ENCODE measurements at places on chromosomes 1 and 21.

DNA sequence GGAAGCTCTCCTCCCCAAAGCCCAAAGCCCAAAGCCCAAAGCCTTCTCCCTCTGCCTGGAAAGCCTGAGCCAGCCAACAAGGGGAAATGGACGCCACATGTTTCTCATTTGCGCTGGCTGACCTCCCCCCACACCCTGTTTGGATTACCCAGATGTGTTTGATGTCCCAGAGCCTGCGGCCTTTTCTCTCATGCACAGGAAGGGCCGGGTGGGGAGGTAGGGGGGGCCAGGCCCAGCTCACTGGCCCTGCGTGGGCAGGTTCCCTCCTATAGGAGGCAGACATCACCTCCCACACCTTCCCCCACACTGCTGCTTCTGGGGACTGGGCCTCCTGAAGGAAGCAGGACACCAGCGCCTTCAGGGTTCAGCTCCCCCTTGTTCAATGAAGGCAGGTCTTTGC is 116.3 kb downstream of the NAV1 start:
- DNase-seq = no peak

GRCh38 chr1:20431176-20431460 is 54.9 kb downstream of the CAMK2N1 start:
- DNase-seq = no peak

- DNase-seq = no peak
Measured at GRCh38 chr1:215992620-215993019, 425.5 kb downstream of the KCTD3 start.

GRCh38 chr1:174726167-174726879 is 273.4 kb upstream of the CACYBP start:
- DNase-seq = no peak

DNA sequence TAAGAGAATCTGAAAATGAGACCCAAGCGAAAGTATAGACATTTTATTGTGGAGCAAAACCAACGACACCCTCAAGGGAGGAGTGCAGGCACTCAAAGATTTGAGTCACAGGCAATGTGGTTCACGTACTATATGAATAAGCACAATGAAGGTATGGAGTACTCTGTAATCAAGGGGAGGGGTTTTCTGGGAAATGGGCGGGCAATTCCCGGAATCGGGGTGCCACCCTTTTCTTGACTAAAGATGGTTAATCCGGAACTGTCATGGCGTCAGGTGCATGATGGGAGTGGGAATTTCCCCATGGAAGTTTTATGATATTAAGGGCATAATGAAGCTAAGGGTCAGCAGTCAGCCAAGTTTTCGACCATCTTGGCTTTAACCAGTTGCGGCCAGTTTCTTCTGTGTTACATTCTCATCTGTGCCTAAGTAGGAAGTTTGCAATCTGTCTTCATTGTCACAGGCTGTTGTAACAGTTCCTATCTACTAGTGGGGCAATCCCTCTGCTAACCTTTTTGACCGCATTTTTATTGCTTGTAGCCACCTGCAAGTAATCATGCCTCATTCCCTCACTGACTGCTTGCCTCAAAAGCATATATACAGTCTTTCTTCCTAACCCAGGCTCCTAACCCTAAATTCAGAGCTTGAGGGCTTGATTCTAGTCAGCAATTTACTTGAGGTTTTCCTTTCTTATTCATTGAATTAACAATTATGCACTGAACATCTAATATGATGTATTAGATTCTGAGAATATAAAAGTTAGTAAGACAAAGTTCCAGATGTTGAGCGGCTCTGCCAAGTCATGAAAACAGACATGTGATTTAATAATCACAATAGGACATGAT is 775 bp upstream of the AIM2 start:
- DNase-seq = no peak

Measured in DMS79 (cell line).